ENCODE measurements at places on chromosomes 16 and 17.

DNA sequence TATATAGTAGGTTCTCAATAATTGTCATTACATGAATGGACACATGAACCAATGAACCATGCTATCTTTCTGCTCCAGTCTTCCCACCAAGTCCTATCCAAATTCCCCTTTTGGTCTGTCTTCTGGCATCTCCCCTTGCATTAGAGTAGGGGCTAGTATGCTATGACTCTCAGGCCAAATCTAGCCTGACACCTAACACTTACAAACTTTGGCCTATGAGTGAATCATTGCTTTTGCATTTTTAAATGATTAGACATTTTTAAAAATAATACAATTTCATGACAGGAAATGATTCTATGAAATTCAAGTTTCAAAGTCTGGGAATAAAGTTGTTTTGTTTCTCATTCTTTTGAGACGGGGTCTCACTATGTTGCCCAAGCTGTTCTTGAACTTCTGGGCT is 102.5 kb upstream of the MAF start:
- no peak for DNase-seq

GRCh38 chr17:71380936-71381335 is 739.9 kb upstream of the SOX9 start:
- DNase-seq: no peak

DNA sequence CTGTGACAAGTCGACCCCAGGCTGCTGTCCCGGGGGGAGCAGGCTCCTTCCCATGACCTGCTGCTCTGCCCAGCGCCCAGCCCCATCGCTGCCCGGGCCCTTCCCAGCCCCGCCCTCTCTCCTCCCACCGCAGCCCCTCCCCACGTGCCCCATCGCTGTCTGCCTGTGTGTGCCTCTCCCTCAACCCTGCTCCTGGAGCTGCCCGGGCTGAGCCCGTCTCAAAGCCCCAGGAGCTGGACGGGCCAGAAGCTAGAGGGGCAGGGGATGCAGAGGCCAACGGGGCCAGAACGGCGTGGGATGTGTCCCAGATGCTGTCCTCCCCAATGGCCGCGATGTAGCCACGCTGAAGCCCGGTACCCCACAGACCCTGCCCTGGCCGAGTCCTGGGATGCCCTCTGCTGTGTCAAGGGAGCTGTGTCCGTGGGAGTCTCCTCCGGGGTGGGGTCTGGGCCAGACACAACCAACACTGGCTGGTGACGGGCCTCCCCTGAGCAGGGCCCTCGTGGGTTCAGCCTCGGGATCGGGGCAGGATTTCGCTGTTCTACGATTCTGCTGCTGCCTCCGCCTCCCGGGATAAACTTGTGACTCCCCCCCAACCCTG is 118.2 kb upstream of the ZNF750 start:
- no peak for DNase-seq

GRCh38 chr16:27318392-27319256 is 4.8 kb downstream of the IL4R start:
- DNase-seq: no peak

DNA sequence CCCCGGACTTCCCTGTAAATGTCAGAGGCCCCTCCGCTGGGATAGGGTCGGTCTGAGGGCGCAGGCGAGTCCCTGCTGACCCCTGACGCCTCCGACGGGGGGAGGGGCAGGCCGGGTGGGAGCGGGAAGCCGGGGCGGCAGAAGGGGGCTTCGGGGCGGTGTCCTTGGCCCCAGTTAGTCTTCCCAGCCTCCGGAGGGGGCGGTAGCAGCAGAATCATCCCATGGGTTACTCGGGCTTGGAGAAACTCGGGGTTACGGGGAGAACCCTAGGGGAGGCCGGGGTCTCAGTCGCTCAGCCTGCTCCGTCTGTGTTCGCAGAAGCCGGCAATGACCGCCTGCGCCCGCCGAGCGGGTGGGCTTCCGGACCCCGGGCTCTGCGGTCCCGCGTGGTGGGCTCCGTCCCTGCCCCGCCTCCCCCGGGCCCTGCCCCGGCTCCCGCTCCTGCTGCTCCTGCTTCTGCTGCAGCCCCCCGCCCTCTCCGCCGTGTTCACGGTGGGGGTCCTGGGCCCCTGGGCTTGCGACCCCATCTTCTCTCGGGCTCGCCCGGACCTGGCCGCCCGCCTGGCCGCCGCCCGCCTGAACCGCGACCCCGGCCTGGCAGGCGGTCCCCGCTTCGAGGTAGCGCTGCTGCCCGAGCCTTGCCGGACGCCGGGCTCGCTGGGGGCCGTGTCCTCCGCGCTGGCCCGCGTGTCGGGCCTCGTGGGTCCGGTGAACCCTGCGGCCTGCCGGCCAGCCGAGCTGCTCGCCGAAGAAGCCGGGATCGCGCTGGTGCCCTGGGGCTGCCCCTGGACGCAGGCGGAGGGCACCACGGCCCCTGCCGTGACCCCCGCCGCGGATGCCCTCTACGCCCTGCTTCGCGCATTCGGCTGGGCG is 542 bp downstream of the GUCY2D start:
- DNase-seq: no peak

- no peak for DNase-seq
Observed at GRCh38 chr17:81080019-81080418, 45.1 kb downstream of the BAIAP2 start.

DNA sequence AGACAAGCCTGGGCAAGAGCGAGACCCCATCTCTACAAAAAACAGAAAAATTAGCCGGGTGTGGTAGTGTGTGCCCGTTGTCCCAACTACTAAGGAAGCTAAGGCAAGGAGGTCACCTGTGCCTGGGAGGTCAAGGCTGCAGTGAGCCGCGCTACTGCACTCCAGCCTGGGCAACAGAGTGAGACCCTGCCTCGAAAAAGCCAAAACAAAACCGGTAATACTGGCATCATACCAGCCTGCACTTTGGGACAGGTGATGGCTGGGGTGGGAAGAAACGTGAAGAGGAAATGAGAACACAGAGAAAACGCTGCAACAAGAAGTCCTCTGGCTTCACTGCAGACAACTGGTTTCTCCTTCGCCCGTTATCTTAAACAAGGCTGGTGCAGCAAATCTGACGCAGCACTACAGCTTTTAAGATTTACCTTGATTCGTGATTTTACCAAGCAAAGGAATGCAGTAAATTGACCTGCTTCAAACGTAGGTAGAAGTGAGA is 725 bp upstream of the CASC3 start:
- no peak for DNase-seq

- DNase-seq: no peak
Observed at GRCh38 chr17:81900181-81900820, 1.7 kb upstream of the NPB start.
